Activated T-cell treated with anti-CD3 and anti-CD28 coated beads, Interleukin-2, amount 50 U/mL, for 72 hours (primary cell): ENCODE measurements at places on chromosomes 4 and X.

- no peak for DNase-seq
Observed at GRCh38 chrX:100658941-100659381, 15.0 kb downstream of the SRPX2 start.

GRCh38 chr4:24999392-25000089 is 31.2 kb downstream of the LGI2 start:
- no peak for DNase-seq

- no peak for DNase-seq
Observed at GRCh38 chr4:38610966-38611431, 53.0 kb upstream of the KLF3 start.

GRCh38 chrX:1528884-1529203 is 8.1 kb downstream of the P2RY8 start:
- DNase-seq, result no peak

DNA sequence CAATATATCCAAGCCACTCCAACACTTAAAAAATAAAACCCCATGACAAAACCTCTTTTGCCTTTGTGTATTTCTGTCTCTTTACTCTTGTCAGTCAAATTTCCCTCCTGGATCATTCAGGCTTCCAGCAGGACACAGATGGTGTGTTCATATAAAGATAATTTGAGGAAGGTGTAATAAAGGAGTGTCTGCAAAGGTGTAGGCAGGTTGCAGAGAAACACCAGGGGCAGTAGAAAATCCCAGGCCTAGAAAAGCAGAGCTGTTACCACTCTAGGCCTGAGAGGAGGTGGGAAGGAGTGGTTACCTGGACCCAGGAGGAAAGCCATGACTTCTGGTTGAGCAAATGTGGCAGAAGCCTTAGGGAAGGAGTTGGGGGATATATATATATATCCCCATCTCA is 28.8 kb downstream of the CHRNA9 start:
- DNase-seq, result no peak

GRCh38 chrX:120761810-120762209 is 113.9 kb downstream of the CT47B1 start:
- no peak for DNase-seq

GRCh38 chrX:13128104-13128503 is 83.7 kb upstream of the FAM9C start:
- no peak for DNase-seq

DNA sequence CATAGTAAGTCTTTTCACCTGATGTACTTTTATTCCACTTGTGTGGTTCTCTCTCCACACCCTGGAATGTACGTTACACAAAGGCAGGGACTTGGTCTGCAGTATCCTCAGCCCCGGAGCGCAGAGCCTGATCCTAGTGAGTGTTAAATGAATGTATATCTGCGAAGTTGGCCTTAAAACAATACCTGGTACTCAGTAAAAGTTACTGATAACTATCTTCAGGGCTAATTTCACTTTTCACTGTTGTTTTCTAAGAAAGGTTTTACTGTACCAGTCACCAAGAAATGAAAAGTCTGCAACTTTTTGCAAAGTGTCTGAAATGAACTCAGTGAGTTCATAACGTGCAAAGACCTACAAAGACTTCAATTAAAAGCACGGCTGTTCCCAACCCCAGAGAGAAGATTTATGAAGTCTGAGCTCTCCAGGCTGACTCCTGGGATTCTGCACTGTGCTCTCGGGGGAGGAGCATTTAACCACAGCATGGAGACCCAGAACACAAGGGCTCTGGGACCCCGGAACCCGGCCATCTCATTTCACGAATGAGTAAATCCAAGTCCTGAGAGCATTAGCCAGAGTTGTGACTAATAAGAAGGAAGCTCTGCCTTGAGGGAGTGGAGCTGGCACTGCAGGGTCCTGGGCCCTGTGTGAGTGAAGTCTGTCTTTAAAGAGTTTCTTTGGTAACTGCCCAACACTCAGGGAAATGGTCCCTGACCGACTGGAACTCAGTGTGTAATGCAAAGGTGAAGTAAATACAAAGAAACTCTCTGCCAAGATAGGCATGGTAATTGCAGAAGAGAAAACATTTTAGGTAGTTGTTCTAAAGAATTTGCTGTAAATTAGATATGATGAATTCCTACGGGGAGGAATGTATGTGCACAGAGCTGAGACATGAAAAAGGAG is 165.8 kb downstream of the NSUN7 start:
- peak; percentile 34 for DNase-seq

DNA sequence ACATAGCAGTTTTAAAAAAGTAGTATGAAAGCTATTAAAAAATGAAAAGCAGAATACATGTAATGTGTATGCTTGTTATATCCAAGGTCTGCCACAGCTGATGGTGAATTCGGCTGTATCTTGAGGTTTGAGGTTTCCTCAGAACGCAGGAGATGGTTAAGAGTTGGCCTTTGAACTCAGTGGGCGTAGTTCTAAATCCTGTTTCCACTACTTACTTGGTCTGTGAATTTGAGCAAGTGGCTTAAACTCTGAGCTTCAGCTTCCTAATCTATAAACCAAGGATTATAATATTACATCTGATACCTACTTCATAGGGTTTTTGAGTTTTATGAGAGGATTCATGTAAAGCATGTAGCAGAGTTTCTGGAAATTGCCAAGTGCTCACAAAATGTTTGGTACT is 125.2 kb downstream of the STIM2 start:
- peak; percentile 42 for DNase-seq

GRCh38 chrX:149867488-149867887 is 13.5 kb upstream of the MAGEA8 start:
- DNase-seq, result no peak

DNA sequence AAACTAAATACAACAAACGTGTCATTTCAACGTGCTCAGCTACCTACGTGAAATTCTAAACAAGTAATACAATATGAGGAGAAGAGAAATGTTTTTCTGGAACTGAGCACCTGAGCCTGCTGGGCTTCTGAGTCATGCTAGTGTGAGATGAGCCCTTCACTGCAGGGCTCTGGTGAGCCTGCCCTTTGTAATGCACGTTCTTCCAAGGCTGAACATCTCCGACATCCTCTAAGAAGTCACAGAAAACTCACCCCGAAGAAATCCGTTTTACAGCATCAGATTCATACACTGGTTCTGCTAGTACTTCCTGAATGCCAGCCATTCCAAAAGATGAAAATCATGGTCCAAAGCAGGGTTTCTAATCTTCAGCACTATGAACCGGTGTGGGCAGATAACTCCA is 157.1 kb downstream of the AMELX start:
- DNase-seq, result no peak

- no peak for DNase-seq
Observed at GRCh38 chrX:11146411-11146810, 35.3 kb downstream of the HCCS start.

- no peak for DNase-seq
Observed at GRCh38 chrX:114272096-114272686, 311.7 kb upstream of the HTR2C start.

DNA sequence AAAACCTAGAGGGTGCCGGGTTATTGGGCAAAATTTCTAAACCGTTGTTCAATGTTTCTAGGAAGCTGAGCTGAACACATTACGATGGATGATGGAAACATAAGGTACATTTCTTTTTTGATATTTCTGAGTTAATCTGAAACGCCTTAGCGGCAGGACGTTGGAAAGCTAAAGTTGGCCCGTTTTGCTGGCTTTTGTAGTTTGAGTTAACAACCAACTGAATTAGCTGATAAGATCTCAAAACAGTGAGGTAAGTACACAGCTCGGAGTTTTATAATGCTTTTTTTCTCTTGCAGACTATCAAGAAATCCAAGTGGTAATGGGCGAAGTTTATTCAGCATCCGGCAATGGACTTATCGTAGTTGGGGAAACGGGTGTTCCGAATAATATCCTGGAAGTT is 73.5 kb downstream of the PRSS12 start:
- no peak for DNase-seq

DNA sequence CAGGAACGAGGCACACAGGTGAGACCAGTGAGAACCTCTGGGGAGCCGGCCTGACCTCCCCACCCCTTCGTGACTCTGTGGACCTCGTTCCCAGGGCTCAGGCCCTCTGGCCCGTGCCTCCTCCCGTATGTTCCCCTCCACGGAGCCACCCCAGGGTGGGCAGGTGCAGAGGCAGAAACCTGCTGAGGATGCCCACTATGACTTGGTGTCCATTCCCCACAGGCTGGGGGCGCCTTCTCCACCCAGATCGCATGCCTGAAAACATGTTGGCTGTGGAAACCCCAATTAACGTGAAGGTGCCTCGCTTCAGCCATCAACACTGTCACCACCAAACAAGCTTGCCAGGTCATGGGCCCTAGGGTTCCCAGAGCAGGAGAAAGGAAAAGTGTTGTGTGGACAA is 27.0 kb downstream of the BLOC1S4 start:
- no peak for DNase-seq

- DNase-seq, result no peak
Observed at GRCh38 chr4:125992891-125993290, 678.1 kb downstream of the FAT4 start.

GRCh38 chr4:87270144-87270543 is 49.7 kb upstream of the KLHL8 start:
- DNase-seq, result no peak
